Central memory CD4-positive, alpha-beta T cell (primary cell): ENCODE measurements at places on chromosomes 11 and 22.

GRCh38 chr11:128553662-128554362 is 33.5 kb downstream of the ETS1 start:
- no peak for DNase-seq

DNA sequence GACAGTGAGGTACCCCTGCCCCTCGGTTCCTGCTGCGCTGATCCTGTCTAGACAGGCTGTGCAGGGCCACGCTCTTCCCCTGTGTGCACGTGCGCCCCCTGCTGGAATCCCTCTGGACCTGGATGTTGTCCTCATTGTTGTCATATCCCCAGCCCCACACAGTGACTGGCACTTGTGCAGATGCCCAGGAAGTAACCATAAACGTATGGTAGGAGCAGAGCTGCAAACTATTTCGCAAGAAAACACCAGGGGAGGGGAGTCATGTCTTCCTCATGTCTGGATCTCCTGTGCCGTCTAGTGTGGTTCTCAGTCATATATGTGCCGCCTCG is 114.7 kb downstream of the CRYBB2 start:
- DNase-seq = no peak

DNA sequence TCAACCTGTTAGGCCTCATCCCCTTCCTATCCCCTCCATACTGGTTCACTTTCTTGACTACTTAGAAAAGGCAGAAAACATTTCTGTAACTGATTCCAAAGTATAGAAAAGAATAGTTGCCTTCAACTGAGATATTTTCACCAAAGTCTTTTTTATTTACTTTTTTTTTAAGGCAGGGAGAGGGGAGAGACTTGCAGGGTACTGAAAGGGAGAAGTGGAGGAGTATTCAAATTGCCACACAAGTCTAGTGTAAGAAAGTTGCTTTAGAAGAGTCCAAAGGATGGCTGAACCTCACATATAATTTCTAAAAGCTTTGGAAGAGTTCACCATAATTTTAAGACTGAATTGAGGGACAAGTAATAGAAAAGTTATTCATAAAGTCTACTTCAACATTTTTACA is 6.3 kb downstream of the PHF21A start:
- DNase-seq = no peak

GRCh38 chr11:65152122-65152521 is 17.8 kb upstream of the SYVN1 start:
- DNase-seq = no peak

DNA sequence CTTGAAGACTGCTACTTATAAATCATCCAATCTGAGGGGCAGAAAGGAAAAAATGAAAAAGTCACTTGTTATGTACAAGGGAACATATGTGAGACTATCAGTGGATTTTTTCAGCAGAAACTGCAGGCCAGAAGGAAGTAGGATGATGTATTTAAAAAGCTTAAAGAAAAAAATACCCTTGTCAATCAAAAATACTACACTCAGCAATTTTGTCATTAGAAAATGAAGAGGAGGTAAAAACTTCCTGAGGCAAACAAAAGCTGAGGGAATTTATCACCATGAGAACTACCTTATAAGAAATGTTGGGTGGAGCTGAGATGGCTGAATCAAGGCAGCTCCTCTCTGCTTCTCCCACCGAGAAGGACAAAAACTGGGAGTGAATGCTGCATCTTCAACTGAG is 21.1 kb downstream of the MRGPRX2 start:
- no peak for DNase-seq

DNA sequence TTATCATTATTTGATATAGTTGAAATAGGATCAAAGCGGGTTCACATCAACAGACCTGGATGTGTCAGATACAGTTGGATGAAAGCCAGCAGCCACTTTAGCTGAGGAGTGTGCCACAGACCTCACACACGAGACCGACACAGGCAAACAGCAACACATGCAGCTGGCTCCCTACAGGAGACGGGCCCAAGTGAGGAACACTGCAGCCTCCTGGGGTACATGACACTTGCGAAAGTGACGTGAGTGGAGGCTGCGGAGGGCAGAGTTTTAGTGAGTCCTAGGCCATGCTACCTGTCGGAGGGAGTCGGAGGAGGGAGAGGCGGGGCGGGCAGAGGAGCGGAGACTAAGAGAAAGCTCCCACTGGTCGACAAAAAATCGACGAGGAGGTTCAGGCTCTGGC is 100.9 kb upstream of the BID start:
- DNase-seq = no peak
